Heart right ventricle (tissue), 16 donors: ENCODE measurements at places on chromosomes 6 and 20. TPM values are rescaled to one million over a fixed set of nuclear protein-coding genes. Genes with fewer than 3 reads are reported as not detected.

DNA sequence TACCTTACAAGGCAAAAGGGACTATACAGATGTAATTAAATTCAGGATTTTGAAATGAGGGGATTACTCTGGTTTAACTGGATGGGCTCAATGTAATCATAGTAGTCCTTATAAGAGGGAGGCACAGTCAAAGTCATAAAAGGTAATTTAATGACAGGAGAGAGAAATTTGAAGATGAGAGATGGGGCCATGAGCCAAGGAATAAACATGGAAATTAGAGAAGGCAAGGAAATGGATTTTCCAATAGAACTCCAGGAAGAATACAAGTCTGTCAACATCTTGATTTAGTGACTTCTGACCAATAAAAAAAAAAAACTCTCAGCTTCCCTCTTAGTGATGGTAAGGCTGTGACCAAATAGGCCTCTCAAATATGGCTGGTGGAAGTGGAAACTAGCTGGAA is 101.9 kb upstream of the BEND3 start:
- DNase-seq: no peak

GRCh38 chr6:125216015-125216414 is 62.4 kb downstream of the TPD52L1 start:
- DNase-seq: no peak

GRCh38 chr6:142728910-142729481 is 216.0 kb downstream of the HIVEP2 start:
- DNase-seq: no peak

DNA sequence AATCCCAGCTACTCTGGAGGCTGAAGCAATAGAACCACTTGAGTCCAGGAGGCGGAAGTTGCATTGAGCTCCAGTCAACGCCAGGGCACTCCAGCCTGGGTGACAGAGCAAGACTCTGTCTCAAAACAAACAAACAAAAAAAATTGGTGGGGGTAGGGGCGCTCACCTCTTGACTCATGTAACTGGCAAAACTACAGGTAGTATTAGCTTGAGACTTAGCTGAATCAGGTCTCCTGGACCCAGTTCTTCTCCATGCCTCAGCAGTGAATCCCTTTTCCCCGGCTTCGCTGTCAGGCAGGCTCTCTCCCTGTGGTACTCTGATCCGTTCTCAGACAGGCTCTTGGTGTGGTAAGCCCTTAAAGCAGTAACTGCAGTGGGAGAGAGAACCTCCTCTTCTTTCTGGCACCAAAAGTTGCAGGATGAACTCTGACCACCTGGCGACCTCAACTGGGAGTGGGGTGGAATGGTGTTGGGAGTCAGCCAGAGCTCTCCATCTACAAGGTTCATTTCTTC is 12.9 kb downstream of the SLC9A8 start:
- no peak for DNase-seq

DNA sequence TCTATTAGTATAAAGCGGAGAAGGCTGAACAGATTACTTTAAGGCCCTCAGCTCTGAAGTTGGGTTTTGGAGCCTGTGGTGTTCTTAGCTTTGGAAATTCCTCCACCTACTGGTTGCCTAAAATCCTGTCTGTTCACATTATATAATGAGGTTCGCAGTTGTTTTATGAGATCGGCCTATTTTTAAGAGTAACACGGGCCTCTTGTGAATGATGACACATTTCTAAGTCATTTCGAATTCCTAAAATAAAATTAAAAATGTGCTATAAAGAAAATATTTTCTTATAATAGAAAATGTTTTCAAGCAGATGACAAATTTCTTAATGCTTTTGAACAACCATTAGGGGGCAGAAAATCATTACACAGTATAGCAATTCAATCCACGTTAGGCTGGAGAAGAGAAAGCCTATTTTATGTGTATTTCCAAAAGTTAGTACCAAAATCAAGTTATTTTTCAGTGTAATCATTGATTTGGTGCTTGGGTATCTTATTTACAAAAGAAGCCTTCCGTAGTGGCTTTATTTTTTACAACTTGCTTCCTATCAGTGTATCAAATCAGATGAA is 15.8 kb upstream of the FAM8A1 start:
- DNase-seq: no peak

DNA sequence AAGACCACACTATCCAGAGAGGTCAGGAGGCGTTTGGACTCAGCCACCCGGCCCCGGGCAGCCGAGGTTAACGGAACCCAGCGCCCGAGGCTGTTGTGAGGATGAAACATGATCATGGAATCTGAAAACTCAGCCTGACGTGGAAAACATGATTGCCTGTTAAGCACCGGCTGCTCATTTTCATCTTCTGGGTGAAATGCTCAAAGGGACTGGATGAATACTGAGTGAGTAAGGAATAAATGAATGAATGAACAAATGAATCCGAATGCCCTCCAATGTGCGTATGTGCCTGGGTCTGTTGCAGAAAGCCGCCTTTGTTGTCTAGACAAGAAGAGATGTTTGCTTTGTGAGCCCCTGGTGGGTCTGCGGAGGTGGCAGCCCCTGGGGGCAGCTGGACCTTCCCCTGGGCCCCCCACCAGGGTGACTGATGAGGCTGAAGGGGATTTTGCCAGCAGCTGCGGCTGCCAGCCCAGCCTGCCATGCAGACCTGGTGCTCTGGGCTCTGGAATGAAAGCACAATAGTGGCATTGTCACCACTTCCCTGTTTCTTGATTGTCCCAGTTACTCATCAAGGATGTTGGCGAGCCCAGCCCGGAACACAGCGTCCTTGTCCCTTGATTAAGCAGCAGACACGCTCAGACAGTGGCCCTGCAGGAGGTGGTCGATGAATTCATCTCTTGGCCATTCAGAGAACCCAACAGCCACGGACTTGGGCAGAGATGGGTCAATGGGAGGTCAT is 211.1 kb downstream of the ANKRD60 start:
- no peak for DNase-seq

- DNase-seq: no peak
Measured at GRCh38 chr6:3918469-3918868, 69.3 kb downstream of the FAM50B start.

- DNase-seq: no peak
Measured at GRCh38 chr6:63418741-63419140, 99.0 kb upstream of the LGSN start.

The HLA-C gene
- total RNA-seq: 213 TPM

The TRIM26 gene
- 19.0 TPM for total RNA-seq

The AFG1L gene
- total RNA-seq: 9.2 TPM

The ADGRF1 gene
- not detected for total RNA-seq

The SPEF1 gene
- total RNA-seq: 0.16 TPM

The HLA-DQB1 gene
- total RNA-seq: 8.1 TPM

The DDRGK1 gene
- total RNA-seq: 26.8 TPM

The ORC3 gene
- total RNA-seq: 21.3 TPM
